Naive B cell (primary cell): ENCODE measurements at places on chromosomes 4 and X.

GRCh38 chrX:149275836-149276235 lies 229.3 kb downstream of the IDS start:
- no peak for DNase-seq

- DNase-seq: no peak
Measured at GRCh38 chr4:122739174-122739573, 6.7 kb downstream of the BBS12 start.

DNA sequence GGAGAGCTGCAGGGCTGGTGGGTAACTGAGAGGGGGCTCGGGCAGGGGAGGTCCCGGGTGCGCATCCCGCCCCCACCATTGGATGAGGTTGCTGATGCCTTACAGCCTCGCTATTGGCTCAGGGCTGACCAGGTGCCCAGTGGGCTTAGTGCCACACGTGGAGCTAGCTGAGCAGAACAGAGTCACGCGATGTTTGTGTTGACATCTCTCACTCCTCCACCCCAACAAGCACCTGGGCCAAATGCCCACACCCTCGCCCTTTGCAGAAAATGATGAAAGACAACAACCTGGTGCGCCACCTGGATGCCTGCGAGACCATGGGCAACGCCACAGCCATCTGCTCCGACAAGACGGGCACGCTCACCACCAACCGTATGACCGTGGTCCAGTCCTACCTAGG lies 31.8 kb downstream of the ATP2B3 start:
- DNase-seq: no peak

DNA sequence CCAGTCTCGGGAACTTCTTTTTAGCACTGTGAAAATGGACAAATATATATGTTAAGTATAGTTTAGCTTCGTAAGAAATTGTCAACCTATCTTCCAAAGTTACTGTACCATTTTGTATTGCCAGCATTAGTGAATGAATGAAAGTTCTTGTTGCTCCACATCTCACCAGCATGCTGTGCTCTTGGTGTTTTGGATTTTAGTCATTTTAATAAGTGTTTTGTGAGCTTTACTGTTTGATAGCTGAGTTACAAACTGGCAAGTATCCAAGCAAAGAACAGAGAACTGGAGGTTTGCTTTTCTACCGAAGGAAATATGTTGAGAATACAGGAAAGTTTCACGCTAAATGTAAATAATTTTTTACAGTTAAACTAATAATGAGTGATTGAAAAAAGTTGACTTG lies 33.0 kb downstream of the SNCA start:
- no peak for DNase-seq

DNA sequence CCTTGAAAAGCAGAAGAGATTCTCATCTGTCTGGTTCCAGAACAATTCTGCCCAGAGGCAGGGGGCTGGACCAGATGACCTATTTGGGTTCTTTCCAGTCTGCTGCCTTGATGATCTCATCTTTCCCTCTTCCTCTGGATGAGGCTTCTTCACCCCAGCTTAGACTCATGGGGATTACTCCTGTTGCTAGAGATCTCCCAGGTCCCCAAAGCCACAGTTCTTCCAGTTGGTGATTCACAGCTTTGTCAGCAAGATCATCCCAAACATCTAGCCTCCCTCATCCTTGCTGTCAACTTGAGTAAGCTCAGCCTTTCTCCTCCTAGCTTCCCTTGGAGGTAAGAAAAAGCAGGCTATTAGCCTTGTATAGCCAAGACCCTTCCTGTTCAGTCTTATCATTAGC lies 64.2 kb upstream of the PJA1 start:
- DNase-seq: no peak

- no peak for DNase-seq
Measured at GRCh38 chr4:528835-529234, 29.8 kb downstream of the PIGG start.

- no peak for DNase-seq
Measured at GRCh38 chr4:6368096-6368495, 98.4 kb downstream of the WFS1 start.

DNA sequence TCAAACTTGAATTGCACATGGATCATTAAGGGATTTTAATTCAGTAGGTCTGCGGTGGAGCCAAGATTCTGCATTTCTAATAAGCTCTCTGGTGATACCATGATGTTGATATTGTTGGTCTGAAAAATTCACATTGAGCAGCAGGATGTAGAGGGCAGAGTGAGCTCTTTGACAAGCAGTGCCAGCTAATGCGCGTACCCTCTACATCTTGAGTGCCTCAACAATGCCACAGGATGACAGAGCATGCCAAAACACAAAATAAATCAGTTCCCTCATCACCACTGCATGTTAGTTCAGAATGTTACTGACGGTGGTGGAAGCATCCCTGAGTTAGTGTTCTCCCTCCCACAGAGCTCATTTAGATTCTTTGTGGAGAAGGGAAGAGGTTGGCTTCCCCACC lies 23.5 kb downstream of the IL1RAPL1 start:
- no peak for DNase-seq
